ENCODE measurements at places on chromosomes 1 and 21.
A peak's percentile ranks its signal among the peaks of the same experiment; 100 is the strongest.

GRCh38 chr1:205054013-205054412 lies 11.0 kb downstream of the CNTN2 start:
- no peak for DNase-seq

DNA sequence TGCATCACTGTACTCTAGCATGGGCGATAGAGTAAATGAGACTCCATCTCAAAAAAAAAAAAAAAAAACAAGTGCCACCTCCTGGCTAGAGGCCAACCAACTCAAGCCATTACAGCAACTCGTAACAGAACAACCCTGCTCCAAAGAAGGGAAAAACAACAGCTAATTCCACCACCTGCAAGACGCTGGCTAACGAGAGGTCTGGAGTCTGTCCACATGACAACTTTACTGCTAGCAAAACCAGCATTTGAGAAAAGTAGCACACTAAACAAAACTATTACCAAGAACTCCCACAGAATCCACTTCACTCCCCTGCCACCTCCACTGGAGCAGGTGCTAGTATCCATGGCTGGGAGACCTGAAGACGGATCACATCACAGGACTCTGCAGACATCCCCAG lies 24.1 kb upstream of the EGLN1 start:
- DNase-seq: no peak

DNA sequence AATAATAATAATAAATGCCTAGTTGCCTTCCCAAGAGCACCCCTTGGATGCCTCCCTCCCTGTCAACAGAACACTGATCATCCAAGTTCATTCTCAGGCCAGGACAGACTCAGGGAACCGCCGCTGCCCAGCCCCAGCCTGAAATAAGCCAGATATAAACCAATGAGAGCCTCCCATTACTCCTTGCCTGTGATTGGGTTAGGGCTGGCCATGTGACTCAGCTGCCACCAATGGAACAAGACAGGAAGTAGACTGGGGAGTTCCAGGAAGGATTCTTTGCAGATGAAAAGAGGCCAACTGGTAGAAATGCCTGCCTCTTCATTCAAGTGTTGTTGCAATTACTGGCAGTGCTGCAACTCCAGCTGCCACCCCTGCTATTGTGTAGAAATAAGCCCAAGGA lies 146.4 kb upstream of the TIAM1 start:
- no peak for DNase-seq

DNA sequence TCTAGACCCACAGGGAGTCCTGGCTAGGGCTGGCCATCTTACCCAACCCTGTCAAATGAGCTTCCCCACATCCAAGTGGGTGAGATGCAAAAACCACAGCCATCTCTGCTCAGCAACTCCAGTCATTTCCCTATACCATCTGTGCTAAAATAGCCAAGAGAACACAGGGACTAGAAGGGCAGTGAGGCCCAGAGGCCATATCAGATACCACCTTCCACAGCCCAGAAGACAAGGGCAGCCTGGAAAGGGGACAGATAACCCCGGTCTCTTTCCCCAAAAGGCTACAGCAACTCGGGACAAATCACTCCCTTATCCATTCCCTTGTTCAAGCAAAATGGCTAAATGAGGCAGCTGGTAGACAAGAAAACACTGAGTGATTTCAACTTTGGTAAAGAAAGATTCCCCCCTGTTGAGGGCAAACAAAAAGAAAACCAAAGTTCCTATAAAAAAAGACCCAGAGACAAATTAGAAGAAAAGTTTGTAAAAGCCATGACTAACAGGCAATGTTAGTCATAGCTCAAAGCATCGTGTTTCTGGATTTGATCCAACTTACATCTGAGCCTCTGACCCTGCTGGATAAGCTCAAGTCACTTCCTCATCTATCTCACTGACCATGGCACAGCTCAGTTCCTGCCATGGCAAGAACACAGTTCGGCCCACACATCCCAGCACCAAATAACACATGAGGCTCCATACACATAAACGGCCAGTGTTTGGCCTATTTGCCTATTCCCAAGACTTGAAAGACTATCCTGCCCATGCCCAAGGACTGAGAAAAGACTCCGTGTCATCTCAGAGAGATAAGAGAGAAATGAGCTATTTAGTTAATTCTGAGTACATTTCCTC lies 3.1 kb downstream of the LAMB3 start:
- DNase-seq: peak; percentile 66

DNA sequence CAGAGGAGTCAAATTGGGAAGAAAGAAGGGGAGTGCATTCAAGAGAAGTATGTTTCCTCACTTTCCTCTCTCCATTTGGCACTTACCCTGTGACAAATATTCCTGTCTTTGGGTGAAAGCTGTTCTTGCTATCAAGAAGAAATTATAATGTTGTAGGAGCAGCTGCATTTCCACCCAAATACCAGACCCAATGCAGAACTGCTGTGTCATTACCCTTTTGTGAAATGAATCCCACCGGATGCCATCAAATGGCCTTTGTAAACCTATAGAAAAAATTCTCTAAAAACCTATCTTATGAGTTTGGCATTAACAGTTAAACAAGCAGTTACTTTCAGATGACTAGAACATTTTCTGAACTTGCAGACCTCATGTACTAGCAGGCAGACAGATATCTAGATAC lies 16.7 kb upstream of the PALMD start:
- DNase-seq: no peak

- DNase-seq: no peak
Observed at GRCh38 chr1:37601441-37601840, 5.7 kb upstream of the GNL2 start.

GRCh38 chr1:243267914-243268653 lies 12.2 kb downstream of the SDCCAG8 start:
- DNase-seq: no peak

DNA sequence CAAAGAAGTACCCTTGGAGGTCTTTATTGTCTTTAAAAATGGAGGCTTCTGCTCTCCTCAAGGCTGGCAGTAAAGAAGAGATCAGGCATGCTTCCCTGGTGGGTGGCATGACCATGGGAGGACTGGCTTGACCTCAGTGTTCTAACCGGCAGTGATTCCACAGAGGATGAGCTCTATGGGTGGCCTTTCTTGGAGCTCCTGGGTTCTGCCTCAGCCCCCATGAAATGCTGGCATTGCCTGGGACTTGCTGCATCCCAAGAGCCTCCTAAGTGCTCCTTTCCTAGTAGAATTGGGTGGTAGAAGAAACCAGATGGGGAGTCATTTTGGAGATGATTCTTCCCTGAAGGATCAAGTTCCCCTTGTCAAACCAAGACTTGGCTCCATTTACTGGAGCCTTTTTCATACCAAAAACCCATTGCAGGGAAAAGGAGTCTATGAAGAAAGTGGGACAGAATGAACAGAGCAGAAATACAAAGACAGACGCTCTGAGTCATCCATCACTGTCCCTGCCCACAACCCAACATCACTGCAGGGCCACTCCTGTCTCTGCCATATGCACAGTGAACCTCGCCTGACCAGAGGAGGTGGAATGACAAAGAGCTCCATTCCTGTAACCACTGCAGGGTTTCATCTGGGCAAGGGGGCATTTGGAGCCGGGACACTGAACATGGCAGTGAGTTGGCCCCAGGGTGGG lies 42.4 kb downstream of the RIMS3 start:
- DNase-seq: no peak

- peak; percentile 46 for DNase-seq
Observed at GRCh38 chr1:28329395-28330153, 734 bp downstream of the MED18 start.

DNA sequence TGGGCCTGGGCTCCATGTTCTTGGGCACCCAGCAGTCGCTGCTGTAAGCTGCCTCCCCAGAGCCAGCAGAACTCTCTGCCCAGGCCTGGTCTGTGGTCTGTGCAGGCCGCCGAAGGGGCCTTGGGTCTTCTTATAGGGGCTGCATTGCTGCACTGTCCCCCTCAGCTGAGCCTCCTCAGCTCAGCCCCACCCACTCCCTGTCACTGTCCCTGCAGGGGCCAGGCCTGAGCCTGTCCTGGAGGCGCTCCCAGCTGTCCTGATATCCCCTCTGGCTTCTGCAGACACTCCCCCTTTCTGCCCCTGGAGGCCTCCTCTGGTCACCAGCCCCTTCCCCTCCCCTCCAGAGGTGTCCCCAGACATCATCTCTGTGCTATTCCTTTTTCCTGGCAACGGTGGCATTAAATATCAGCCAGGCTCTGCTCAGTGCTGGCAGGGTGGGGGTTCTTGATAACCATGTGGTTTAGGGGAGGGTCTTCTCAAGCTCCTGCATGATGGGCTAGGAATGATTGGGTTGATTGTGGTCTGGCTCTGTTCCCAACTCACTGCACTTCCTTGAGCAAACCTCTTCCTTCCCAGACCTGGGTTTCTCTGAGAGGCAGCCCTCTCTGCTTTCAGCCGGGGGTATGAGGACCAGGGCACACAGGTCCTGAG lies 3.7 kb upstream of the FOXO6 start:
- DNase-seq: no peak

DNA sequence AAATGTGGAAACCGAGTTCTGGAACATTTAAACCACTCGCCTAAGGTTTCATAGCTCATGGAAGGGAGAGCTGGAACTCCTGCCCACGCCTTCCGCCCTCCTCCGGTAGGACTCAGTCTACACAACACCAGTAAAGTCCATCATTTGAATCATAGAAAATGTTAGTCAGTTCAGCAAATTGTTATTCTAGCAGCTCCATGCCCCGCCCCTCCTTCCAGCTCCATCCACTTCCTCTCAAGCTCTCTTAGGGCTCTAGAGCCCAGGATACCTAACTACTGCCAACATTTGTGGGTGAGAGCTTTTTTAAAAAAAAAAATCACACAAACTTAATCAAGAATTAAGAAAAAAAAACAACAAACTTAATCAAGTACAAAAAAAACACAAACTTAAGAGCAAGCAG lies 121.8 kb downstream of the TBX15 start:
- no peak for DNase-seq

DNA sequence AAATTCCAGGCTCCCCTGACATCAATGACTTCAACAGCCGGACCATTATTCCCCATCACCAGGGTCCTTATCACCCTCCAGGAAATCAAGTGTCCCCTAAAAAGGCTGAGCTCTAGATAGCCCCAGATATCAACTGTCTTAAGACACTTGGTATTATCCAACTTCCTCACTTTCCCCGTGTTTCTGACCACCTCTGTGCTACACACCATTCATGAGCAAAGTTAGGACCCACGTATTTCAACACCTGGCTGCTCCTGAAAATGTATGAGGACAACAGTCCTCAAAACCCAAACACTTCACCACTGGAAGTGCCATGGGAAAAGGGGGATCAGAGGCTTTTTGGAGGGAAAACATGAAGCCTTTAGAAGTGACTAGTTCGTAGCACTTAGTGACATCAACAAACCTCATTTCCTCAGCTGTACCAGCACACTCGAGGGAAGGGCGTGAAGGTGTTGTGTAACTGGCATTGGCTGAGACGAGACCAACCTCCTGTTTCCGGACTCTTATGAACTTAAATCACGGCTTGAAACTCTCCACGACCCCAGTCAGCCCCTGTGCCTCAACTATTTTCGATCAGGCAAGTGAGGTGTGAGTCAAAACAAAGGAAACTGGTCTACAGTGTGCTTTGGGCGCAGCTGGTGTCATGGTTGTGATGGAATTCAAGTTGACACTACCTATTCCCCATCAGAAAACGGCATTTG lies 4.1 kb upstream of the CHD5 start:
- DNase-seq: no peak

- no peak for DNase-seq
Observed at GRCh38 chr1:47627016-47627415, 189.2 kb downstream of the FOXD2 start.
